ENCODE measurements at places on chromosomes 4 and X.

DNA sequence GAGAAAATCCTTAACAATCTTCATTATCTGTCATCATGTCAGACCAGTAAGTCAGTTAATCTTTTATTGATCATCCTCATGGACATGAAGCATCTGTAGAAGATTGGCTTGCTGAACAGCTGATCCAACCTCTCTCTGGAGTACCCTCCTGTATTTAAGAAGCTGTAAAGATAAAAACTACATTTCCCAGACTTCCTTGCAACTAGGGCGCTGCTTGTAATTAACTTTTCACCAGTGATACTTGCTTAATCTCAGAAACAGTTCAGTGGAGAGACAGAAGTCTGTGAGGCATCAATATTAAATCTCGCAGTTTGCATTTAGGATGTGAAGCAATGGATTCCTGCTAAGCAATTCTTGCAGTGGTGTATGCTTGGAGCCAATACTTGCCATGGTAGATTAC, 36.0 kb upstream of the SMARCA5 start:
- no peak for DNase-seq

- no peak for DNase-seq
Measured at GRCh38 chrX:117969782-117970181, 146.8 kb downstream of the KLHL13 start.

GRCh38 chrX:11010476-11010875, 100.7 kb upstream of the HCCS start:
- no peak for DNase-seq

GRCh38 chrX:119118780-119119395, 8.7 kb downstream of the KIAA1210 start:
- DNase-seq: no peak

DNA sequence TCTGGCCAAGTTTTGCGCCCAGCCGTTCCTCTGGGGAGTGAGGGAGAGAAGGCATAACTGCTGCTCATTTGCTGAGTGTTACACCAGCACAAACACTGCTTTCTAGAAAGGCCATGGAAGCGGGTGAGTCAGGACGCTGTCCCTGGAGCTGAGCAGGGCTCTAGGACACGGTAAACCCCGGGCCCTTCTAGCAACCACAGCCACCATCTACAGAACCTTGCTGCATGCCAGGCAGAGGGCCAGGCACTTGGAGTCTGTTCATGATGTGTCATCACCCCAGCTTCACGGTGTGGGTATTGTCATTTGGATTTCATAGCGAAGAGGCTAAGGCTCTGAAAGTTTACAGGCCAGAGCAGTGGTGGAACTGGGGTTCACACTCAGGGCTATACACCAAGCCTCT, 31.8 kb upstream of the C4orf50 start:
- DNase-seq: no peak

DNA sequence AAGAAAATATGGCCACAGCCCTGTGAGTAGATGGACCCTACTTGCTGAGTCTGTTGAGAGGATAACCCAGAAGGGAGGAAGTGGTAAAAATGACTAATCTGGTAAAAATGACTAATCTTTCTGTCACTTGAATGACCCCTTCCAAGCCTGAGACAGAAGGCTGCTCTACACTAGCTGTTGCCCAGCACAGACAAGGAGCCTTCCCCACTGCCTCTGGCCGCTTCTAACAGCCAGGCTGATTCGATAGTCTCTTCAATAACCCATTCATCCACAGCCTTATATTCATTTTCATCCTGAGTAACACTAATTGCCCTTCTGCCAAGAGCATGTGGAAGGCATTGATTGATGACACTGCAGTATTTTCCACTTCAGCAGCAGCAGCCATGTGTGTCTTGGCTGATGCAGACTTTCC, 18.4 kb downstream of the MAGEB17 start:
- no peak for DNase-seq

DNA sequence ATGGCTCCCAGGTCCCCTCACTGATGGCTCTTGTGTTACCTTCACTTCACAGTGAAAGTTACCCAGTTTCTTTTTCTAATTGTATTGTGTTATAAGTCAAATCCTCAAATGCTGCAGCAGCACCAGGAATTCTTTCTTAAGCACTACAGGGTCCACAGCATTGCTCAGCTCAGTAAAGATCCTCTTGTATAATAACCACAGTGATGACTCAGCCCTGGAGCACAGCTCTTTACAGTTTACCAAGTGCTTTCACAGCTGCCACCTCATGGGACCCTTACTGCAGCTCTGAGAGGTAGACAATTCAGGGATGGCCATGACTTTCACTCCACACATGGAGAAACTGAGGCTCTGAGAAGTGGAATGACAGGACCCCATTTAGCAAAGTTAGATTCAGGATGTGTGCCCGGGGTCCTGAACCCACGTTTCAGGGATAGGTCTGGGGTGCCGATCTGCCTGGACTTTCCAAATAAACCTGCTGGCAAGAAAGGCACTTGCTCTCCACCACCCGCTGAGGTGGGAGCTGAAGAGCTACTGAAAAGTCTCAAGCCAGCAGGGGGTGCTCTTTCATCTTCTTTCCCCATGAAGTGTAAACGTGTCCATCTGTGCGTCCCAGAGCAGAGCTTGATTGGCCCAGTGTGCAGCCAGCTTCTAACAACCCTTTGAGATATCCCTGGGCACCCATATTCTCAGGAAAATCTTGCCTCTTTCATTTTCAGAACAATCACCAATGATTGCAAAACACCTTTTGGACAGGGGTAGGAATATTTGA, 35.7 kb upstream of the GABRQ start:
- DNase-seq: no peak

DNA sequence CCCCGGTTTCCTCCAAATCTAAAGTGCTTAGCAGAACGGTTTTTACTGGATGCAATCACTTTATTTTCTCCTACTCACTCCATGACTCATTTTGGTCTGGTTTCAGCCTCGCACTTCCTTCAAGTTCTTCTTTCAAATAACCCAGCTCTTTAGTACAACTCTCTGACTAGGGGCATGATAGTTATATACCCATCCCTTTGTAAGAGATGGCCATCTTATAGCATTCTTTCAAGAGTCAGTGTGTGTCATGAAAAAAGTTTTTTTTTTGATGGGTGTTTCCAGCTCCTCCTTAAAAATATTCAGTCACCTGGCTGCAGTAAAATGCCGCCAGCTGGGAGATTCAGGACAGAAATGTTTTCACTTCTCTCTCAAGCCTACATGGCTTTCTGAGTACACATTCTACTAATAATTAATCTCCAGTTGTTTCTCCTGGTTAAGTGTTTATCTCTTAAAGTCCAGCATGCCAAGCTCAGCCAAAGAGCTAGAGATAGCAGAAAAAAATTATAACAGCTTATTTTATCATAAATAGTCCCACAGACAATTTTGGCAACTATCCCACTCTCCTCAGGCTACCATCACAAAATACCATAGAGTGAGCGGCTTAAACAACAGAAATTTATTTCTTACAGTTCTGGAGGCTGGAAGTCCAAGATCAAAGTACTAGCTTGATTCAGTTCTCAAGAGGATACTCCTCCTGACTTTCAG, 139.3 kb downstream of the GASK1B start:
- no peak for DNase-seq

DNA sequence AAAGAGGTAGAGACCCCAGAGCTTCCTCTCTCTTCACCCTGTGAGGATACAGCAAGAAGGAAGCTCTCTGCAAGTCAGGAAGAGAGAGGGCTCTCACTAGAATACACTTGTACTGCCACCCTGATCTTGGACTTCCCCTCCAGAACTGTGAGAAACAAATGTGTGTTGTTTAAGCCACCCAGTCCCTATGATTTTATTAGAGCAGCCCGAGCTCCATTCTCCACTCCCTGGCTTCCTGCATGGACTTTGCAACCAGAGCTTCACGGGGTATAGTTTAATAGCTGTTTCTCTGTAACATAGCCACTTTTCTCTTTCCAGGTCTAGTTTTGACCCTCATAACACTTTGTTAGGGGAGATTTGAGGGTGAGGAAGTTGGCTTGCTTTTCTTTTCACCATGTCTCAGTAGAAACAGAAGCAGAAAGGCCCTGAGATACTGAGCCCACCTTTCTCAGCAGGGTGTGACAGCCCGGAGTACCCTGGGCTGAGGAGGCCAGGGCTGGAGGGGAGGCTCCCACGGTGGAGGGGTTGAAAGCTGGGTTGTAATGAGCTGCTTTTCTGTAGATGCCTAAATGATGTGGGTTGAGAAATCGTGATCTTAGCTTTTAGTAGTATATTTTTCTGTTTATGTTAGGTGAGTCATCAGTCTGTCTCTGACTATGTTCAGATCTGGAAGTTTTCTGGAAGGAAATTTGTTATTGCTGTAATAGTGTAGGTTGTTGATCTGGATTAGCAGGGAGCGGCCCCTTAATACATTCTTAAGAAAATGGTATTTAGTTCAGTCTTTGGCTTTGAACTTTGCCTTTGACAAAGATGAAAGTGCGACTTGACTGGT, 118.6 kb downstream of the PTTG2 start:
- DNase-seq: no peak

DNA sequence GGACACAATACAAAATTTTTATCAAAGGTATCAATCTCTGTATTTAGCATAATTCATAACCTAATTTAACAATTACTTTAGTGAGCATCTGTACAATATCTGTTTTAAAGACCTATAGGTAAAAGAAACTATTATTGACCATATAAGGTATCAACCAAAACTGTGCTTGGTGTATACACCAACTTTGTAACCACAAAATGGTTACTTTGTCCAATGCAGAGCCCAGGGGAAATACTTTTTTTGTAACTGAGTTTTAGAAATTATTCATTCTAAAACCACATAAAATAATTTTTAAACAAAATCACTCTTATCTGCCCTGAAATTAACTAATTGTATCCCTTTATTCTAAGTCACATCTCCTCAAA, 5.0 kb downstream of the CXXC4 start:
- no peak for DNase-seq

DNA sequence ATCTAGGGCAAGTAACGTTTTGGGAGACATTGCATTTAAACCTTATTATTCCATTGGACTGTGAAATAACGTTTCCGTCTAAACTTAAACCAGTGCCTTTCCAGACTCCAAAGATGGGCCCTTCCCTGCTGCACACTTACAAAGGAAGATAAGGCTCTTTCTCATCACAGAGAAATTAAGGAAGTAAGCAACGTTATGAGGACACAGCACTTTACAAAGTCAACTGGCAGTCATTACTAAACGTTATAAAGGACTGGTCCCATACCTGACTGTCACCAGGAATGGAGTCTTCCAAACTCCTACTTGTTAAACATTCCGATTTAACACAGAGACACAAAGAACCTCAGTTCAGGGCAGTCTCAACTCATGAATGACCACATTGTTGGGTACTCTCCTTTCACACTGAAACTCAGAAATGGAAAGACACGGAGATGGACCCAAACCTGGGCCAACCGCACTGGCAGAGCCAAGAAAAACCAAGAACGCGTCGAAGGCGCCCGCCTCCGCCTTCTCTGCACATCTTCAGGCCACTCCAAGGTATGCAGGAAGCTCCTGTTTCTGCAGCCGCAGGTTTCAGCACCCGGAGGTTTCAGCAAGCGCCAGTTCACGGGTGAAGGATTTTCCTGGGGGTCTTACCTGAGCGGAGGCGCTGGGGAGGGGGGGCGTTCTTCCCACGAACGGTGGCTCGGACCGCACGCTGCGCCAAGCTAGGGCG, 670 bp downstream of the PAPSS1 start:
- DNase-seq: no peak

DNA sequence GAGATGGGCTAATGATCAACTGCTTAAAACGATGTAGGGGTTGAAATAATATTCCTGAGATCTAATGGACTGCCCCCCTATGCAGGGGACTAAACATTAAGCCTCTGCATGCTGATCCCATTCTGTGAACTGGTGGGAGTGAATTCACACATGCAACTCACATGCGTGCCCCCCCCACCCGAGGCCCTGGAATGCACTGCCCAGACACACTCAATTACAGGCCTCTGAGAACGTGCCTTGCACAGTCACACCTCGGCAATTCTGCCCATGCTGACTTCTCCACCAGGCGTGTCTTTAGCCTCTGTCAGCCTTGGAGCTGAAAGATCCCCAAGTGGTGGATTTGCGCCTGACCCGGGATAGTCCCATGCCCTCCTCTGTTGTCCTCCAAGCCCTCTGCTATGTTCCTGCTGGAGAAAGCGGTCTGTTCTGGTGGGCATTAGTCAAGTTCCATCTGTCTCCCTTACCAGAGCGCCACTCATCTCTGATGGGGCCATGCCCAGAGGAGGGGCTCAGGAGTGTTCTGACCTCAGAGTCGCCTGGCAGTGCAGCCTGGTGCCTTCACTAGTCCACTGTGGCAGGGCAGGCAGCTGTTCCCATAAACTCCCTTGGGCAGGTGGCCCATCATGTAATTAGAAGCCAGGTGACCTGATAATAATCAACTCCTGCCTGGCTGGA, 86.5 kb downstream of the DRD5 start:
- no peak for DNase-seq

DNA sequence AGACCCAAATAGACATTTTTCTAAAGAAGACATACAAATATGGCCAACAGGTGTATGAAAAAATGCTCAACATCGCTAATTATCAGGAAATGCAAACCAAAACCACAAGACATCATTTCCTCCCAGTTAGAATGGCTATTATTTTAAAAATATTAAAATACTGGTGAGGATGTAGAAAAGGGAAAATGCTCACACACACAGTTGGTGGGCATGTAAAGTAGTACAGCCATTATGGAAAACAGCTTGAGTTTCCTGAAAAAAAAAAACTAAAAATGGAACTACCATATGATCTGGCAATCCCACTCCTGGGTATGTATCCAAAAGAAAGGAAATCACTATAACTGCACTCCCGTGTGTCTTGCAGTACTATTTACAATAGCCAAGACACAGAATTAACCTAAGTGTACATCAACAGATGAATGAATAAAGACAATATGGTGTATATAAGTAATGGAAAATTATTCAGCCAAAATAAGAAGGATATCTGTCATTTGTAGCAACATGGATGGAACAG, 128.9 kb upstream of the DKK2 start:
- DNase-seq: no peak

- no peak for DNase-seq
Measured at GRCh38 chrX:84123585-84123984, 64.4 kb downstream of the RPS6KA6 start.

- no peak for DNase-seq
Measured at GRCh38 chr4:8846826-8847225, 24.8 kb downstream of the HMX1 start.

- no peak for DNase-seq
Measured at GRCh38 chr4:88807499-88807898, 109.9 kb upstream of the NAP1L5 start.

DNA sequence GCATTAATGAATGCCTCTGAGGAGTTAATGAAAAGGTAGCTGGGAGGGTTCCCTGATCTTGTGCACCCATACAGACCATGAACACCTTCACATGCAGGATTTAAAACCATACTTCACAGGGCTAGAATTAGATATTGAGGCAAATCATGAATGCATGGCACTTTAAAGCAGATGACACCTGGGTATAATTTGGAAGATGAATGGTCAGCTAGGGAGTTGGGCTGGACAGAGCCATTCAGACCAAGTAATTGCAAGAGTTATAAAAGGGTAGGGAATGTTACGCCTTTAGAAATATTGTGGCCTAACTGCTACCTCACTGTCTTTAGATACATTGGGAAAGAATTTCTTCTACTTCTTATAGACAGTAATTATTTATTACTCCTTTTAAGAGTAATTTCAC, 89.1 kb upstream of the ZNF827 start:
- no peak for DNase-seq

Data from NCI-H446 treated with DMSO at 0.1 percent for 48 hours (cell line).